ENCODE measurements at places on chromosomes 1 and 21.

DNA sequence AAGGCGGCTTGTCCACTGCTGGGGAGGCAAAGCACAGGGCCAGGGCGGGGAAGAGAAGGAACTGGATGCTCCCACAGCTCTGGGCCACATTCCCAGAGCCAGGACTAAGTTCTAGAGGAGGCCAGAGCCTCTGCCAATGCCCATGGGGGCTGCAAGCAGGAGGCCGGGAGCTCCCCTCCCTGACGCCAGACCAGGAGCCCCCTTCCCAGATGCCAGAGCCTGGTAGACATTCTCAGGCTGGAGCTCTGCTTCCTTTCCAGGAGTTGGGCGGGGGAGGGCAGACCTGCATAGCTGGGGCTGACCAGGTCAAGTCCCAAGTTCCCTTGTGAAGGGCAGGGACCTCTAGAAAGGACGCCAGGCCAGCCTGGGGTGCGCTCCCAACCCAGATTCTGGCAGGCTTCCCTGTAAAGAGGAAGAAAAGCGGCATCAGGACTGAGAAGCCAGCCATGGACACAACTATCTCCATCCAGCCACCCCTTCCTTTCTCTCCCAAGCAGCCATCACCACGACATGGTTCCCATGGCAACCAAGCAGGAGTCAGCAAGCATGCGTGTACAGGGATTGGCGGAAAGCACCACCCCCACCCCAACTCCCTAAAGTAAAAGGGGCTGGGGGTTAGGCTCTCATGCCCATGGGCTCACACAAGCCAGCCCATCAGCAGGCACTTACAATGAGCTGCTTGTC, 13.4 kb downstream of the KIF21B start:
- DNase-seq = no peak

DNA sequence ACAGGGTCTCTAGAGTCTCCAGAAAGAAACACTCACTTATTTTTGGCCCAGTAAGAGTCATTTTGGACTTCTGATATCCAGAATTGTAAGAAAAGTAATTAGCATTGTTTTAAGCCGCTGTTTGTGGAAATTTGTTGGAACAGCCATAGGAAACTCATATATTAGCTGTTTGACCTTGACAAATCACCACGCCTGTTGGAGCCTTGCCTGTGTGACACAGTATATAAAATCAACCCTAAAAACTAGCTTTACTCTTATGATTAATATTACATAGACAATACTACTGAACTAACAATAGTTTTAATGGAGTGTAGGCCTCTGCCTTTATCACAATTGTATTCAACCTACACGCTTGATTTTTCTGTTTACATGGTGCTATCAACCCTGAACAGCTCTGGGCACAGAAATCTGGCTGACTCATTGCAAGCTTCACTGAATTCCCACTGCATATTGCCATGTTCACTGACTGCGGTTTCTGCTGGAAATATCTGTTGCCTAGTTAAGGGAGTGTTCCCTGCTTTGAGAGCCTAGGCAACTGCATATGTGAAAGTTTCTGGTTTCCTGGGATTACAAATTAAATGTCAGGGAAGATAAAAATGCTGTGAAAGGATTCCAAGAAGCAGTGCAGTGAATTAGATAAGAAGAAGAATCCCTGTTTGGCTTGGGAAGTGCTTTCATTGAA, 419.5 kb upstream of the DEPDC1 start:
- no peak for DNase-seq

DNA sequence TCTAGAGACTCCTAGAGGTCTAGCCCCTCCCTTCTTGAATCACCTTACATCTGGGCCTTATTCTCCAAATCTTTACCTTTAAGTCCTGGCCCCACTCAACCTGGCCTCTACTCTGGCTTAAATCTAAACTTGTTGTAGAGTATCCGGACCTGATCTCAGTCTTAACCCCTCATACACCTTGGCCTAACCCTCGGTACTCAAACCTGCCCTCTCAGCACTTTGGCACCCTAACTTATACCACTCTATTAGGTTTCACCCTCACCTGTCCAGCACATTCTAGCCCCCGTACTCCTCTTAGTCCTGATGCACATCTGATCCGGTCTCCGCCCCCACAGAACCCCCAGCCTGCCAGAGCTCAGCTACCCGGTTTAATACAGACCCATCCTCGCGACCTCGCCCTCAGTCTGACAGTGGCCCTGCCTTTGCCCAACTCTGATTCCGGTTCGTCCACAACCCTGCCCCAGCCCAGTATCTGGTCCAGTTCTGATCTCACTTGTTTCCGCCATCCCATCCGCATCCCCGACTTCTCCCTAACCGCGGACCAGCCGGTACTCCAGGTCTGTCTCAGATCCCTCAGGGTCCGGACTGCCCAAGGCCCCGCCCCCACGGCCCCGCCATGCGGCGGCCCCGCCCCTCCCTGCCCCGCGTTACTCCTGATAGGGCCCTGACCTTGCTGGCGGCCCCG, 1.5 kb downstream of the TRIM62 start:
- no peak for DNase-seq

DNA sequence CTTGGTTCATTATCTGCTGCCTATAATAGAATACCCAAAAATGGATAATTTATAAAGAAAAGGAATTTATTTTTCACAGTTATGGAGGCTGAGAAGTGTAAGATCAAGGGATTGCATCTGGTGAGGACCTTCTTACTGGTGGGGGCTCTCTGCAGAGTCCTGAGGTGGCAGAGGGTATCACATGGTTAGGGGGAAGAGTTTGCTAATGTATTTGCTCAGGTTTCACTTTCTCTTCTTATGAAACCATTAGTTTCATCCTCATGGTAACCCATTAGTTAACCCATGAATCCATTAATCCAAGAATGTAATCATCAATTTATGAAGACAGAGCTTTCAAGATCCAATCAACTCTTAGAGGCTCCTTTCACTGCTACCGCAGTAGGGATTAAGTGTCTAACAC, 120.6 kb downstream of the DNM3 start:
- no peak for DNase-seq

GRCh38 chr1:211469113-211469512, 22.8 kb downstream of the RD3 start:
- DNase-seq = no peak

DNA sequence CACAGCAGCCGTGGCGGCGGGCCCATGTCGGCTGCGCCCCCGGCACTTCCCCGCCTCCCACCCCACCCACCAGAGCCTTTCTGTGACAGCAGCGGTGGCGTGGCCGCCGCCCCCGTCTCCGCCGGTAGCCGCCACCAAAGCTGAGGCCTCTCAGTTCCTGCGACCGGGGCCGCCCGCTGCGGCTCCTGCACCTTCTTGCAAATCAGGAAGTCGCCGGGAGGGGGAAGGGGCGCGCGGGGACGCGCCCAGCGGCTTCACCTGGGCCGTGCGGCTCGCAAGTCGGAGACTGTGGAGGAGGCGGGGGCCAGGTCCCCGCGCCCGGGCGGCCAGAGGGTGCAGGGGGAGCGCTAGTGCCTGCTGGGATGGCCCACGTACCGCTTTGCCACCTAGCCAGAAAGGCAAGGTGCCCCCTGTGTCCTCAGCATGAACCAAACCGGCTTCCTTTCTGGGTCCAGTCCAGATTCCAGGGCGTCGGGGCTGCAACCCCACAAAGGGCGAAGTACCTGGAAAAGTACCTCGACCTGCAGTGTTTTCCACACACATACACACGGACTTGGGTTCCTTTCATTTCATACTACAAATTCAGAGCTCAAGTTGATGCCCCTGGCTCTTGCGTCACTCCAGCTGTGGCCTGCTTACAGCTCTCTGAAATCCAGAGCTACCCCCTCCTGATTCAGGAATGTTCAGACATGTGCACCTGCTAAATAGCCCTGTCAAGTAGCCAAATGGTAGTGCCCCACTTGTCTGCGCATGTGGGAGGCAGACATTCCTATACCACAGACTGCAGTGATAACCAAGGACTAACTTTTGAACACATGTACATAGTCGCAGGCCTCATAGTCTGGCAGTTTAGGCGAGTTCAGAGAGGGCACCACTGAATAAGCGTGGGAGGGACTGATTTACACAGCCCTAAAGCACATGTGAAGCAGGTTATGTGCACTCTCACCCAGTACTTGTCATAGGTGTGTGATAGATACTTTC, at the start of gene DENND1B:
Gene DENND1B (minus strand): TSS at position 199 of the 981 bp plus-strand sequence. CDS start 325 bp downstream, outside the sequence.
- peak; percentile 89 for DNase-seq

DNA sequence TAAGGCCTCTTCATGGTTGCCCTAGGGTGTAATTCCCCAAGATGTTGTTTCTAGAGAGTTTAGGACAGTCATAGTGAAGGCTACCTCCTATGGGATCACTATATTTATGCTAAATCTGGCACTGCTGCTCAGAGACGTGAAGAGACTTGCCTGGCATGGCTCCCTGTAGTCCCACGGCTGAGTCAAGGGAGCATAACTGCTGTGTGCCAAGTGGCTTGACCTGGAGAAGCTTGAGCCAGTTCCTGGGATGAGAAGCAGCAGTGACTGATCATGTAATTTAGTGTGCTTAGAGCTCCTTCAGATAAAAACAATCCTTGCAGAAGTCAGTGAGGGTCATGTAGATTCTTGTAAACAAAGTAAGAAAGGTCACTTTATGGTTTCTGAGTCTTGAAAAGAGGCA, 68.9 kb upstream of the TSPAN2 start:
- DNase-seq = no peak

GRCh38 chr1:231936983-231937775, 310.6 kb downstream of the DISC1 start:
- DNase-seq = no peak

GRCh38 chr1:11151114-11151513, 38.0 kb upstream of the ANGPTL7 start:
- DNase-seq = no peak

- DNase-seq = no peak
Measured at GRCh38 chr21:26554365-26554764, 18.7 kb downstream of the CYYR1 start.

DNA sequence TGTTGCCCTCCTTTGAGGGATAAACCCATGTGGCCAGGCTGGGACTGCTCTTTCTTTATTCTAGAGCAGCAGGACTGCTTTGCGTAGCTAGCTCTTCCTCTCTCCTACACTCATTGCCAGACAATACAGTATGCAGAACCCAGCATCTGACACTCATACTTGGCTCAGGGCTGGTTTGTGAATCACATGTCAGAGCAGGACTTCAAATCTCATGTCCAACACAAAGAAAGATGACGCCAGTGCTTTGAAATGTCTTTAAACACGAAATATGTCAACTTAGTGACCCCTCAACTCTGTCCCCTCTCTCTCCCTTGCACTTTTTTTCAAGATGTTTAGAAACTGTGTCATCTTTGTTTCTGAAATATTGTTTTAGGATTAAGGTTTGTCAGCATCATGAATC, 135.0 kb downstream of the TGFB2 start:
- DNase-seq = no peak

DNA sequence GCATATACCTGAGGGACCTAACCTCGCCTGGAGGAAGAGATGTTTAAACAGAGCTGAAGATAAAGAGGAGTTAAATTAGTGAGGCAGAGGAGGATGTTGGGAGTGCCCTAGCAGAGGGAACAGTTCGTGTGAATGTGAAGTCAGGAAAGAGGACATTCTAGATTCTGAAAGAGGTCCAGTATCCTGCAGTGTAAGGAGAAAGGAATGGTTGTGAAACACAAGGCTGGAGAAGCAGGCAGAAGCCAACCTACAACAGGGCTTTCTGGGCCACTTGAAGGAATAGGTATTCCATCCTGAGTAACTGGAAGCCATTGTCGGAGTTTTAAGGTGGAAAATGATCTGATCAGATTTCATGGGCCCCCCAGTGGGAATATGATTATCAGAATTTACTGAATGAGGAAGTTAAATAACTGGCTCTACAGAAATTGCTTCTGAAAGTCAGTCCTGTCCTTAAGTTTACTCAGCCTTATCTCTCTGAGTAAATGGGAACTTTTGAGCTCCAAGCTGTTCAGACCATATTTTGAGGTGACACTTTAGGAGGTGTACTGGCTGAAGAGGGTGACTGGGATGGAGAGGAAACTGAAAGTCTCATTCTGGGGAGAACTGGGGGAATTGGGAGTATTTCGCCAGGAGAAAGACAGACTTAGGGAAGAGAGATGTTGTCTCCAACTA, 24.4 kb upstream of the FAAH start:
- DNase-seq = no peak

DNA sequence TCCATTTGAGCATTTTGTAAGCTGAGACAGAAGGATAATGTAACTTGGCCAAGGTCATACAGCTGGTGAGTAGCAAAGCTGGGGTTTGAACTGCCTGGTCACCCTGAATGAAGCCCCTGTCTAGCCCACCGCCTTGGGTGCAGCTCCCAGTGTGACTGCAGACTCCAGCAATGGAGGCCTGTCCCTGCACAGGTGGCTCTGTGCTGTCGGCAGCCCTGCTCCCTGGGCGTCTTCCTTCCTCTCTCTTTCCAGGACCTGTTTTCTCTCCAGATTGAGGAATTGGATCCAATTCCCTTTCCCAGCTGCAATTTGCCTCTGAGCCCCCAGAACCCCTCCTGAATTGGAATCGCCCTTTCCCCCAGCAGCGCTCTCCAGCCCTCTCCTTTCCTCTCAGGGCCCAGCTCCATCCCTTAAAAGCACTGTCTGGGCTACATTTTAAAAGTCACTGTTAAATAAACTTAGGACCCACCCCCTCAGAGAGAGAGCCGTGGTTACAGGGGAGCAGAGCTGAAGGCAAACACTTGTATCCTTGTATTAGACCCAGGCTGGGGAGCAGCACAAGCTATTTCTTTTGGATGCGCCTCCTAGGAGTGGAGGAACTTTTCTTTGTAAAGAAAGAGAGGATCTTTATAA, 161.4 kb upstream of the LMO4 start:
- DNase-seq = no peak

DNA sequence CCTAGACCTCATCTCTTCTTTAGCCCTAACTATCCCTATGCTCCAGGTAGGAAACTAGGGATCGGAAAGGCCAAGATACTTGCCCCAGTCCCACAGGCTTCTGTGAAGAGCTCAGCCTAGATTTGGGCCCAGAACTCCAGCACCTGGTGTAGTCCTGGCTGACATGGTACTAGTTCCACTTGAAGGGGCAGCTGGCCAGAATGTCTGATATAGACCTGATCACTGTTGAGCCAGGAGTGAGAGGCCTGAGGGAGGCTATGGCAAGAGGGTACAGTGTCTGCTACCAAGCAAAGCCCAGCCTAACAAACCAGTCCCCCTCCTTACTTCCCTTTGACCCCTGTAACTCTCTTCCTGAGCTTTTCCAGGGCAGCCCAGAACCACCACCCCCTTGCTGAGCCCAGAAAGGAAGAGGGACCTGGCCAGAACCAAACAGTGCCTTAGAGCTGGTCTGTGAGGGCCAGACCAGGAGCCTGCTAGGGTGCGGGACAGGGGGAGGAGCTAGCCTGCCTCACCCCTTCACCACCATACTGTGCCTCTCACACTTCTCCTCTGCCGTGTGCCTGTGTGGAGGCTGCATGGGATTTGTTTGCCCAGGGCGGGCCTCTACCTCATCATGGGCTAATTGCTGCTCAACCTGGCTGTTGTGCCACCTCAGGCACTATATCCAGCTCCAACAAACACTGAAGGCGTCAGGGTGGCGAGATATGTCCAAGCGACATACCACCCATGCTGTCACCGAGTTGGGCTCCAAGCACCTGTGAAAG, 10.9 kb downstream of the POMGNT1 start:
- no peak for DNase-seq

DNA sequence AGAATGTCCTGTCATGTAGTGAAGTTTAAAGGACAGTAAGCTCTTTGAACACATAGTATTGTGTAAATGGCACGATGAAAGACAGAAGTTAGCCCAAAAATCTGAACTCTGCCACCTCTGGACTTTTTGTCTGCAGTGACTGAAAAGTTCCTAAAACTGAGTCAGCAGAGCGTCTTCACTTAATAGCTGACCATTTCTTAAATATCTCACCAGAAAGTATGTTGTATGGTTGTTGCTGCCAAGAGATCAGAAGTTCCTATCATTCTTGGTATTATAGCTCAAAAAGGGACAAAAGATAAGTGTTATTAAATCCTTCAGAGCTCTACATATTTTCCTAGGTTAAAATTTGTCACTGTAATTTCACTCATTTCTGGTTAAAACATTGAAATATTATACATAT, 1003.0 kb downstream of the TTLL7 start:
- no peak for DNase-seq

- DNase-seq = no peak
Measured at GRCh38 chr1:189787201-189787600, 690.5 kb downstream of the BRINP3 start.
